ENCODE measurements at places on chromosomes 5 and 9.

DNA sequence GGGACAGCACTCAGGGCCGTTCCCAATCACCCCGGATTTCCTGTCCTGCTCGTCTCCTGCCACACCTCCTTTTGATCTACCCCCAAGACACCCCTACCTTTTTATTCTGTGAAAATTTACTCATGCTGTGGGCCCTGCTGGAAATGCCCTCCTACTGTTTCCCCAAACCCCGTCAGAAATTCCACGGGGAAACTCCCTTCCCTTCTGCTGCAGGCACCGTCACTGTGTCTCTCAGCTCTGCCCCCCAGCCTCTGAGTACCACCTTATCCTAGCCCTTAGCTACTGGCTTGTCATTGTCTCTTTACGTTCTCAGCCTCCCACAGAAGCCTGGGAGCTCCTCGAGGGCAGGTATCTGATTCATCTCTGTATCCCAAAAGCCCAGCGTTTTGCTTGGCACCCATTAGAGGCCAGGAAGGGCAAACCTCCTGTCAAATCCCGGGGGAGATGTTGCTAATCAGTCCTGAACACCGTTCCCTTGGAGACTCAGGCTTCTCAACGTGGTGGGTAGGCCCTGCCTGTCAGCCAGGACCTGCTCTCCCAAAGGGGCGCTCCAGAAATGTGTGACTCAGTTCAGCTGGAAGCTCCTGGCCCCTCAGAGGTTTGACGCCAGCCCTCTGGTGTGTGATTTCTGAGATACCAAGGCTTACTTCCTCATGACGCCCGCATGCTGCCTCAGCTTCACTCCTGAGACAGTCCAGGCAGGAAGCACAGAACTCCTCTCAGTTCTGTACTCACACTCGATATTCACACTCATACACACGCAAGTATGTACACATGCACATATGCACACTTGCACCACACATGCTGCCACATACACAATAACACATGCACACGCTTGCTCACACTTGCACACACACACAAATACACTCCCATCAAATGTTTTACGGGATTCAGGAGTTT lies 50.7 kb upstream of the GRHPR start:
- no peak for DNase-seq

DNA sequence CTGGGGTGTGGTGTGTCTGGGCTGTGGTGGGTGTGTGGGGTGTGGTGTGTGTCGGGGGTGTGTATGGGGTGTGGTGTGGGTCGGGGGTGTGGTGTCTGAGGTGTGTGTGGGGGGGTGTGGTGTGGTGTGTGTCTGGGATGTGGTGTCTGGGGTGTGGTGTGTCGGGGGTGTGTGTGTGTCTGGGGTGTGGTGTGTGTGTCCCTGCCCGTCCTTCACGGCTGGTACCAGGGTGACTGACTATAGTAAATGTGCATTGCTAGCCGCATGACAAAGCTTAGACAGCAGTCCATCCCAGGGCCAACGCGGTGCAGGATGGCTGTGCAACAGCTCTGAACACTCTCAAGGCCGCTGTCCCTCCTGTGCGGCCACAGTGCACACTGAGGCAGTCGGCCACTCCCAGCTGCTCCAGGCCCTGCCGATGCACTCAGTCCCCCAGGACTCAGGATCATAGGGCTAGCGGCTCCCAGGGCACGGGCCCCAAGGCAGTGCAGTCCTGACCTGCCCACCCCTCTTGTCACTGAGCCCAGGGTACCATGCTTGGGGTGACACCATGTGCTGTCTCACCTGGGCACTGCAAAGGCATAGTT lies 54.0 kb downstream of the SECISBP2 start:
- no peak for DNase-seq

DNA sequence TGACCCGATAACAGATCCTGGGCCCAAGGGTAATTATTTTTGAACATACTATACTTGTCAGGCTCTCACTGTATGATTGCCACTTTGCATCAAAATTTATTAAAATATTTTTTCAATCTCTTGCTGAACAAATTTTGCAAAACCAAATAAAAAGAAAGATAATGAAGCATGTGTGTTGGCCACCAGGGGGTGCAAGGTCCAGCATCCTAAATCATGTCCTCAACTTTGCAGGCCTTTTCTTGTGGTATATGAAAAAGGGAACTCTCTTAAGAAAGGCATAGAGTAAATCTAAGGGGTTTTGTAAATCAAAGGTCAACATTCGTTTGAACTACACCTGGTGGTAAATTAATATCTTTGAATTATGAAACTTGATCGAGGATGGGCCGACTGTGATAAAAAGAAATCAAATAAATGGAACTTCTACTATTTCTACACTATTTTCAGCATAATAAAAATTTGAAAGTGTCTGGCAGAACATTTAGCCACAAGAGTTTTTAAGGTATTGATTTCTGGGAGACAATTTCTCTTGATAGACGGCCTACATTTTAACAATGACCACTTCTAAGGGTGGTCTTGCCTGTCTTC lies 676.5 kb downstream of the DMRTA1 start:
- no peak for DNase-seq

- DNase-seq, result no peak
Observed at GRCh38 chr5:90899014-90899604, 340.5 kb downstream of the ADGRV1 start.

GRCh38 chr5:57817001-57817453 lies 334.4 kb upstream of the ACTBL2 start:
- DNase-seq, result peak; percentile 20

- DNase-seq, result no peak
Observed at GRCh38 chr9:89878003-89878411, 273.2 kb downstream of the GADD45G start.

DNA sequence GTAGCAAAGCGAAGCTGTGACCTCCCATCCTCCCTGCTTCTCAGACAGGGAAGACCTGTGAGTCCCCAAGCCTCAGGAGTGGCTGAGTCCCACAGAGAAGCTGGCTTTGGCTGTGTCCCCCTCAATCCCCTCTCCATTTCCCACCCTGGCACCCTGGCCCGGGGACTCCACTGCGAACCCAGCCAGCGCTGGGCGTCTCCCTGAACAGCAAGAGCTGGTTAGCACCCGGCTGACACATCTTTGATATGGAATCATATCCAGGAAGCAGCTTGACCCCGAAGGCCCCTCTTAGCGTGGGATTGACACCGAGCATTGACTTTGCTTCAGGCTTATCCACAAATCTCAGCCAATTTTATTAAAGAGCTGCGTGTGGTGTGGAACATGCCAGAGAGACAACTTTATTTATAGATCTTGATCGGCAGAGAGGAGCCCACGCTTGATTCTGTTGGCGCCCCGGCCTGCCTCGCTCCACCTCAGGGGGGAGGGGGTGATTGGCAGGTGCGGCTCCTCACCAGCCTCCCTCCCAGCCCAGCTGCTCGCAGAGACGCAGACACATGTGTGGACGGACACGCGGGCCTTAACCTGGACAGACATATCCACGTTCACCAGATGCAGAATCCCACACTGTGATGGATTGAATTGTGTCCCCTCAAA lies 120.7 kb upstream of the MVB12B start:
- no peak for DNase-seq

- DNase-seq, result no peak
Observed at GRCh38 chr5:176565760-176566288, 16.7 kb downstream of the CDHR2 start.

DNA sequence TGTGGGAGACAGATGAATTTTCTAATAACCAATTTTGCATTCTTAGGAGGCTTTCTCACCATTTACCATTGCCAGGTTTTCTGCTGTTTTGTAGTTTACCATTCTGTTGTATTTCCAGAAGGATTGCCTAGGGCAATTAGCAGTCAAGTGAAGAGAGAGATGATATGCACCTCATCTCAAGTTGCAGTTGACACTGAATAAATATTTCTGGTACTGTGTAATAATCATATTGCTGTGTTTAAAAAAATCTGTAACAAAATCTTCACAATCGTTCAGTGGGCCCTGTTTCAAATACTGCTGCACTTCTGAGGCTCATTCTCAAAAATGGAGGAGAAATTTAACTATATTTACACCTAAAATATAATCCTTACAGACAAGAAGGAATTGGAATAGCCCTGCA lies 706.1 kb upstream of the PTPRD start:
- DNase-seq, result no peak
